Activated CD4-positive, alpha-beta T cell treated with anti-CD3 and anti-CD28 coated beads for 4 hours (primary cell): ENCODE measurements at places on chromosomes 2 and 18.

GRCh38 chr2:70779491-70779890 lies 11.0 kb downstream of the FIGLA start:
- no peak for DNase-seq

DNA sequence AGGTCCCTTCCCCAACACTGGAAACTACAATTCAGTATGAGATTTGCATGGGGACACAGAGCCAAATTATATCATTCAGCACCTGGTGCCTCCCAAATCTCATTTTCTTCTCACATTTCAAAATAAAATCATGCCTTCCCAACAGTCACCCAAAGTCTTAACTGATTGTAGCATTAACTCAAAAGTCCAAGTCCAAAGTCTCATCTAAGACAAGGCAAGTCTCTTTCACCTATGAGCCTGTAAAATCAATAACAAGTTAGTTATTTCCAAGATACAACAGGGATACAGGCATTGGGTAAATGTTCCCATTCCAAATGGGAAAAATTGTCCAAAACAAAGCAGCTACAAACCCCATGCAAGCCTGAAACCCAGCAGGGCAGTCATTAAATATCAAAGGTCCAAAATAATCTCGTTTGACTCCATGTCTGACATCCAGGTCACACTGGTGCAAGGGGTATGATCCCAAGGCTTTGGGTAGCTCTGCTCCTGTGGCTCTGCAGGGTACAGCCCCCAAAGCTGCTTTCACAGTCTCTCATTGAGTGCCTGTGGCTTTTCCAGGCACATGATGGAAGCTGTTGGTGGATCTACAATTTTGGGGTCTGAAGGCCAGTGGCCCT lies 1370.1 kb upstream of the DDX18 start:
- DNase-seq, result no peak

- no peak for DNase-seq
These were observed 71.7 kb upstream of the TWIST2 start for GRCh38 chr2:238776003-238776760.

- DNase-seq, result no peak
These were observed 46.3 kb downstream of the TMEM247 start for GRCh38 chr2:46525522-46526155.

GRCh38 chr2:113877711-113878598 lies 11.9 kb upstream of the ACTR3 start:
- no peak for DNase-seq

DNA sequence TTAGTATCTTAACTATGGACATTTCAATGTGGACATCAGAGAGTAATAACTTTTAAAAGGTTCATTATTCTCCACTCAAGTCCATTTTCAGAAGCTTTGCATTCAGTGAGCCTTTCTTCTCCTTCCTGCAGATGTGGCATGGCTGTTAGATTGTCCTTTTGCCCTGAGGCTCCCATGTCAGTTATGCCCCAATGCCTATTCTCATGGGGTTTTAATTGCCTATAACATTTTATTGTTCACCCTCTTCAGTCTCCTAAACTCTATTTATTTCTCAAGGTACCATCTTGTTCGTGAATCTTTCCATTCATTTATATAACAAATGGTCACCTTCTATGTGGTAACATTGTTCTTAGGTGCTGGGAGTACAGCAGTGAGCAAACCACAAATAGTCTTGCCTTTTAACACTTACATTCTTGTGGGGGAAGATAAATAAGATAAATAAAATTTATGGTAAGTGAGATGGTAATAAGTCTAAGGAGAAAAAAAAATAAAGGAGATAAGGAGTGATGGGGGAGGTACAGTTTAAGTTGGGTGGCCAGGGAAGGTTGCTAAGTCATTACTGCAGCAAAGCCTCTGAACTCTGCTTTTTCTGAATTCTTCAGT lies 277.9 kb upstream of the SIX3 start:
- no peak for DNase-seq

DNA sequence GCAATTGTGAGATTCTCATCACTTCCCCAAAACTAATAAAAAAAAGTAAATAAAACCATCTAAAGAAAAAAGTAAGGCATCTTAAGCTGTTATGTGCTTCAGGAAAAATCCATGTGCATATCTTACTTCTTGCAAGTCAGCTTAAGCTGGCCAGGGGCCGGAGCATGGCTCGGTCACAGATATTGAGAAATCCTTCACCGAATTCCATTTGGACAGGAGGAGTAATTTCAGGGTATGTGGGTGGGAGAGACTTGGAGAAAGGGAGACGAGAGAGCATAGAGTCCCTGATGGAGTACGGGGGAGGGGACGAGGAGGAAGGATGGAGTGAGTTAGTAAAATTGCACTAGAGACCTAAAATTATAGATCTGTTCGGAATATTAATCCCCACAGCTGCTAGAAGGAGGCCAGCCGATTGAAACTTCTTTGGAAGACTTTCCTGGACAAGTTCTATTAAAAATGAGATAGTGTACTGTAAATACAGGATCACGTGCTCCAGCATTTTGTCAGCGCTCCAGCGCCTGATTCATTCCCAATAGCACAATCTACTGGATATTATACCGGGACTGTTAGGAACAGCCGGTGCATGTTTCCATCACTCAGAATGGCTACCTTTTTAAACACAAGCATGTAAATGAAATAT lies 438.5 kb downstream of the ZNF516 start:
- DNase-seq, result no peak

GRCh38 chr18:58243401-58243800 lies 199.4 kb downstream of the NEDD4L start:
- DNase-seq, result no peak
